Thoracic aorta (tissue), 2 donors: ENCODE measurements at places on chromosomes 4 and X. TPM values are rescaled to one million over a fixed set of nuclear protein-coding genes. Genes with fewer than 3 reads are reported as not detected.

DNA sequence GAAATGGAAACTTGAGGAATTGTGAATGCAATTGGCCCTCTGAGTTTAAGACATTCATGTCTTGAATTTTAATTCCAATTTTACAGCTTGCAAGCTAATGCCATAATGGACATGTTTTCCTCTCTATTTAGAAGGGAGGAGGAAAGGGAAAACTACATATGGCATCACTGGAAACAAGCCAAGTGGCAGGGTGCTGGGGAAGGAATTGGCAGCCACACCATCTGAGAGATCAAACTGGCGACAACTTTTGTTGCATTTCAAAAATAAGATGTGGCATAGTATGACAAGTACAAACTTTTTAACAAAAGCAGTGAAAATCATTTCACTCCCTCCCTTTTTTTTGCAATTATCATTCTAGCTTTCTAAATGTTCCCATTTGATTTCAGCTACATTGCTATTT lies 615.6 kb downstream of the CENPC start:
- no peak overlapping the region for H3K4me3 ChIP-seq
- no peaks in the 10 kb centered on the region for H3K36me3 ChIP-seq
- DNase-seq, result no peak
- H3K27me3 ChIP-seq, result no peaks in the 10 kb centered on the region
- no peak overlapping the region for H3K27ac ChIP-seq
- H3K4me1 ChIP-seq, result no peaks in the 10 kb centered on the region

DNA sequence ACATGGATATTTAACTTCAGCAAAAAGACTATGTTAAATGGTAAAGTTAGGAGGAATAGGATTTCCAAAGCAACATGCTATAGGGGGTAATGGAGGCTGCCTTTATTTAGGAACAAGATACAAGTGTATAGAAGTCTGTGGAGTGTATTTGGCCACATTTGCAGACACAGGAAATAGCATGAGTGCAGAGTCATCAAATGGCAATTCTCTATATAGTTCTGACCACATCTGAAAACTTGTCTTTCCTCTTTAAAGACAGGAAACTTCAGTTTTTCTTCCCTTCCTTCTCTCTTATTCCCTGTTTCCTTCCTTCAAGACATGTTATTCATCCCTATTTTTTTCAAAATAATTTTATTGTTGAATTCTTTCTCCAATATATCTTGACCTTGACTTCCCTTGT lies 119.3 kb upstream of the PITX2 start:
- H3K27ac ChIP-seq, result no peak overlapping the region
- H3K4me1 ChIP-seq, result no peaks in the 10 kb centered on the region
- no peak overlapping the region for H3K4me3 ChIP-seq
- DNase-seq, result no peak
- H3K36me3 ChIP-seq, result no peaks in the 10 kb centered on the region

- no peaks in the 10 kb centered on the region for H3K4me1 ChIP-seq
- H3K27me3 ChIP-seq, result no peaks in the 10 kb centered on the region
- H3K4me3 ChIP-seq, result no peak overlapping the region
- no peak overlapping the region for H3K27ac ChIP-seq
- H3K36me3 ChIP-seq, result no peaks in the 10 kb centered on the region
Observed at GRCh38 chr4:23922013-23922412, 32.2 kb upstream of the PPARGC1A start.

DNA sequence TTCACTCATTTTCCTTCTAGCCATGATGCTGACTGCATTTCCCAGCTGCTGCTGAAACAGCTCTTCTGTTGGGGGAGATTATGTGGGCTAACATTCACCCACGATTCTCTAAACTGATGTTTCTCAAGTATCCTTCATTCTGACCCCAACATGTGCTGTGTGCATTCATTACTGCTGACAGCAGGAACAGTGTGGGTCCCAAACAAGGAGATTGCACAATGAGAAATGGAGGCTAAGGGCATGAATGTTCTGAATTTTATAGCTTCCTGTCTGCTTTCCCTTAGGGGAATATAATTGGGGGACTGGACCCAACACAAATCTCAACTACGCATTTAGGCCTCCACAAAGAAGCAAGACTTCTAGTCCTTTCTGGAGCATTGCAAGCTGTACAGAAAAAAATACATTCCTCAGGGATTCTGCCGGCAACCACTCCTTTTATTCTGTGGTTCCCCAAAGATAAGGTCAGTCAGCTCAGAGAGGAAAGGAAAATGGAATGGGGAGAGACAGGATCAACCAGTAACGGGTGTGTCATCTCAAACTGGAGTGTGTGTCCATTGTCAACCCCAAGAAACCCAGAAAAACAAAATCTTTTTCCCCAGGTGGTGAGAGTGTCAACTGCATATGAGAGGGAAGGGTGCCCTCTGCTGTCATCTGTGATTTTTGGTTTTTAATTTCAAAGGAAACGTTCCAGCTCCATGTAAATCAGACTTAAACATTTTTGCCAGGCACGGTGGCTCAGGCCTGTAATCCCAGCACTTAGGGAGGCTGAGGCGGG lies 81.5 kb upstream of the EGFL6 start:
- H3K27ac ChIP-seq, result peak overlapping the region; percentile 90
- no peaks in the 10 kb centered on the region for H3K36me3 ChIP-seq
- H3K27me3 ChIP-seq, result no peaks in the 10 kb centered on the region
- peaks cover 31% of the 10 kb centered on the region for H3K4me1 ChIP-seq

GRCh38 chrX:44432641-44433040 lies 89.2 kb upstream of the EFHC2 start:
- H3K36me3 ChIP-seq, result no peaks in the 10 kb centered on the region
- no peak overlapping the region for H3K4me3 ChIP-seq
- DNase-seq, result peak; percentile 4
- no peak overlapping the region for H3K27ac ChIP-seq

DNA sequence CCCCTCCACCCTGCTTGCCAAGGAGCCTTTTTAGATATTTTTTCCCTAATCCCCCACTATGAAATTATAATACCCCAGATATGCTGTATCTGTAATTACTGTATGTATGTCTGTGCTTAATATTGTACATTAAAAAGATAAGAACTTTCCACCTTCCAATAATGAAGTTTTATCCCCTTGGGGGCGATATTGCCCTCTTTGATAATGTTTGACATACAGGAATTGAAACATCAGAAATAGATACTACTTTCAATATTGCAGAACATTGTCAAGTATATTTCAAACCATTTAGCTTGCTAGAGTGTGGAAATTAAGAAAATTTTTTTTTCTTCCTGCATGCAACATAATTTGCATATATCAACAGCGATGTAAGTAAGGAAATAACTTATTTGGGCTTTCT lies 58.9 kb downstream of the NAF1 start:
- H3K4me1 ChIP-seq, result no peaks in the 10 kb centered on the region
- no peaks in the 10 kb centered on the region for H3K36me3 ChIP-seq
- no peak for DNase-seq
- no peak overlapping the region for H3K27ac ChIP-seq

The C4orf50 gene
- total RNA-seq, result not detected

The POU3F4 gene
- total RNA-seq, result not detected
